Epithelial cell of prostate (primary cell): ENCODE measurements at places on chromosomes 11 and 22.
A peak's percentile ranks its signal among the peaks of the same experiment; 100 is the strongest.

DNA sequence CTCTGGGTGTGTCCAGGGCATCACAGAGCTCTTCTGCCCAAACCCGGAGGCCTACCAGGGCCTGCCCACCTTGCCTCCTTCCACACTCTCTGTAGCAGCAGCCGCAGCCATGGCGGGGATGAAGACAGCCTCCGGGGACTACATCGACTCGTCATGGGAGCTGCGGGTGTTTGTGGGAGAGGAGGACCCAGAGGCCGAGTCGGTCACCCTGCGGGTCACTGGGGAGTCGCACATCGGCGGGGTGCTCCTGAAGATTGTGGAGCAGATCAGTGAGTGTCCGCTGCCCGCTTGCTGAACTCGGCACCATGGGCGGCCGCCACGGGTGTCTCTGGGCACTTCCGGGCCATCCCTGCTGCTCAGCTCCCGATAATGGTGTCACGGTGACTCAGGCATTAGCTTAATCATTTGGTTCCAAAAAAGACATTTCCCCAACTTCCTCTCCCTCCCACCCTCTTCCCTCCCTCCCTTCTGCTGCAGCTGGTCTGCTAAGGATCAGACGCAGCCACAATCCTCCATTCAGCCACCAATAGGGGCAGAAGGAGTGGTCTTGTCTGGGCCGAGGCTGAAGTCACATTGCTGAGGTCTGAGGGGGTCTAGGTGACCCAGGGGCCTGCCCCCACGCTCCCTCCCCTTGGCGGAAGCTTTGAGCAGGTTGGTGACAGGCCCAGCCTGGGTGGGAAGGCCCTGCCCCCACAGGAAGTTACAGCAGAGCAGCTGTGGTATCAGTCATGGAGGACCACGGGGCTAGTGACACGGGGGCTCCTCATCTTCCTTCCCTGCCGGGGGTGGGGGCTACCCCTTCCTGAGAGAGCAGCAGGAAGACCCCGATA is 950 bp downstream of the FERMT3 start:
- no peak for DNase-seq

- DNase-seq: no peak
Observed at GRCh38 chr11:84524422-84525051, 1102.6 kb downstream of the DLG2 start.

GRCh38 chr11:34893416-34893815 is 22.8 kb downstream of the APIP start:
- no peak for DNase-seq

DNA sequence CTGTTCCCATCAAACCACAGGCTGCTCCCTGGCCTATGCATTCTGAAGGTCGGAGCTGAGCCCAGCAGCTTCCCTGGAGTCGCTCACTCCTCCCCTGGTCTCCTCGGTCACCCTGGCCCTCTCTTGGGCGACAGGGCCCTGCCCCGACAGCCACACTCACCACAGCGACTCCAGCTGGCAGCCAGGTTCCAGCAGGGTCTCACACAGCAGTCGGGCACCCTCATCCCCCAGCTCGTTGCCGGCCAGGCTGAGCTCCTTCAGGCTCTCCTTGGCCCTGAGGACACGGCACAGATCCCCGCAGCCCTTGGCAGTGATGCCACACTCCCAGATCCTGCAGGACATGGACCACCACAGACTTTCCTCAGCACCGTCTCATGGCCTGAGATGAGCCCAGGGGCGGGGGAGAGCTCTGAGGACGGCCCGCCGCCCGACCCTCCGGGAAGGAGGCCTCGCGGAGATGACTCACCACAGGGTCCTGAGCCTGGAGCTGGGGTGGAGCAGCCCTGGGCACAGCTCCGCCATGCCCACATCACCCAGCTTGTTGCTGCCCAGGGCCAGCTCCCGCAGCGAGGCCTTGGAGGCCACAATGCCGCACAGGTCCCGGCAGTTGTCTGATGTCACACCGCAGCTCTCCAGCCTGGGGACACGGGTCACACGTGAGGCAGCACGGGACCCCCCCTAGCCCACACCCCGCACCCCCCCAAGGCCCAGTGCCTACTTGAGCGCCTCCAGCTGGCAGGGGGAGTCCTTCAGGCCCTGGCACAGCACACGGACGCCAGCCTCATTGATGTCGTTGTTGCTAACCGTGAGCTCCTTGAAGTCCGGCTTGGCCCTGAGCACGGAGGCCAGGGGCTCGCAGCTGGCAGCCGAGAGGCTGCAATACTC is 8.5 kb downstream of the RNH1 start:
- no peak for DNase-seq

GRCh38 chr22:31329029-31329428 is 17.1 kb downstream of the PATZ1 start:
- no peak for DNase-seq

DNA sequence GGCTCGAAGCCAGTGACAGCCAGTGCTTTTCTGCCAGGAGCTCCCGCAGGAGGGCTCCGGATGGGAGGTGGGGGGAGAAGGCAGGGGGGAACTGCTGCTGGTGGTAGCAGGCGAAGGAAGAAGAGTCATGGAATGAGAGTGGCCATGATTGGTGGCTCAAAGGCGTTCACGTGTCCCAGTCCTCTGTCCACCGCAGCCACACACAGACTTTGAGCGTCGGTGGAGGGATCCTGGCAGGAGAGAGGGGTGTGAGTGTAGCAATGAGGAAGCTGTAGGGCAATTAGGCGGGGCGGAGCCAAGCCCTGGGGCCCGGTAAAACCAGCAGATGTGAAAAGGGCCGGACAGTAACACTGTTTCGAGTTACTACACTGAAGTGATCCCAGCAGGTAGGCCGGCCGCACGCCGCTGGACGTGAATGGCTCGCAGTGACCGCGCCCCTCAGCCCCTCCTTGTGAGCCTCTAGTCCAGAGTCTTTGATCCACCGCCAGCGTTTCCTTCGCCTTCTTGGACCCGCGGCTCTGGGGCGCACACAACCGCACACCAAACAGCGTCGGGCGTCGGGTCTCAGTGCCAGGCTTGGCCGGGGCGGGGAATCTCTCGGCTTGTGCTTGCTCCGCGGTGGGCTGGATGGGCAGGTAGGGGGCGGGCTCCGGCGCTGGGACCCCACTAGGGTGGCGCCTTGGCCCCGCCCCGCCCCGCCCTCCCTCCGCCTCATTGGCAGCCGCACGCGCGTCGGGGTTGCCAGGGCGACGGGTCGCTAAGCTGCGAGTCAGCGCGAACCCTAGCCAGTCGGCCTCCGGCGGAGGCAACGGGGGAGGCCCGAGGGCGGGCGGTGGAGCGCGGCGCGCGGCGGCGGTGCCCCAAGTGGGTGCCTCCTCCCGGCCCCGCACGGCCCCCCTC is at the start of gene LRRC10B:
Gene LRRC10B, plus strand, starts transcription at position 788 of the 900 bp plus-strand sequence. CDS start 250 bp downstream, outside the sequence.
- no peak for DNase-seq

DNA sequence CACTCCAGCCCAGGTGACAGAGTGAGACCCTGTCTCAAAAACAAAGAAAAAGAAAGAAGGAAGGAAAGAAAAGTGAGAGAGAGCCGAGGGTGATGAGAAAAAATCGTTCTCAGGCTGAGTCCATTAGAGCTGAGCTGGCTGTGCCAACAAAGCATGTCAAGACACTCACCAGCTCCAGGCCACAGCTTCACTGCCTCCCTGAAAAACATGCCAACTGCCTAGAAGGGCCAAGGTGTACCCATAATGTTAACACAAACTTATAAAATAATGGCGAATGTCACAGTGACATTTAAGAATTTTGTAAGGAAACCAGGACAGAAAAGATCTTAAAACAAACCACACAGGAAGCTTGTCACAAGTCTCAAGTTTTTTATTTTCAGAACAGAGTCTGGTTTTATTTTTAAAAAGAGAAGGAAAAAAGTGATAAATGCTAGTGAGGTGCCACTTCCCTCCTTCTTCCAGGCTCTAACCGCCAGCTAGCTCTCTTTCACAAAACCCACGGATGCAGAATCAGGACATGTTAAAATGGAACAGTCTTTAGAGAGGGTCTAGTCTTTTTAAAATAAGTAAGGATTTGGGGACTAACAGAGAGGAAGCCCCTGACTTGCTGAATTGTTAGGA is 5.1 kb downstream of the TMEM121B start:
- DNase-seq: no peak

GRCh38 chr11:18100926-18101656 is 4.8 kb downstream of the SAAL1 start:
- no peak for DNase-seq

GRCh38 chr11:12686246-12687060 is 12.2 kb downstream of the TEAD1 start:
- no peak for DNase-seq

DNA sequence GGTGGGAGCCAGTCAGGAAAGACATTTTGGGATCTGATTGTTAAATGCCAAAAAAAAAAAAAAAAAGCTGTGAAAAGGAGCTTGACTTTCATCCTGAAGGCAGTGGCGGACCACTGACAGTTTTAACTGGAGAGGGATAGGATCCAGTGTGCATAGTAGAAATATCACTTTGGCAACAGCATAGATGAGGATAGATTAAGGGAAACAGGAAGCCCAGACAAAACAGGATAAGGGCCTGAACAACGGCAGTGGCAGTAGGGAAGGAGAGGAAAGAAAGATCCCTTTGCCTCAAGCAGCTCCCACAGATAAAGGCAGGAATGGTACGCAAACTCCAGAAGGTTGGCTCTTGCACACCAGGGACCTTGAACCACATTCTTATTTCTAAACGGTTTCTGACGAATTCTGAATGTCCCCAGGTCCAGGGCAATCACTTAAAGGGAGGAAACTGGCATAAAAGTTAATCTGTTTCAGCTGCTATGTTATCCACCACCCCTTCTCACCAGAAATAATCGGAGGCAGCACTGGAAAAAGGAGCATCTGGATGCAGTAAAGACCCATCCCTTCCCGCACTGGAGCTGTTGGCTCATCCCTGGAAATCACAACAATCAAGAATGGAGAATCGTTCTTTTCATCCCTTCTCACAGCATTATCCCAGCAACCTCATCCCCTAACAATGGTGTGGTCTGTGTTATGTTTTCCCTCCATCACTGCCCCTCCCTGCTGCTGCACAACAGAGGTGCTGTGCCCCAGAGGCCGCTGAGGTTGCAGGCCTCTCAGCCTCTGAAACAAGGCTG is 99.1 kb downstream of the GAB2 start:
- no peak for DNase-seq

GRCh38 chr11:103877221-103877620 is 159.2 kb upstream of the DDI1 start:
- DNase-seq: no peak

DNA sequence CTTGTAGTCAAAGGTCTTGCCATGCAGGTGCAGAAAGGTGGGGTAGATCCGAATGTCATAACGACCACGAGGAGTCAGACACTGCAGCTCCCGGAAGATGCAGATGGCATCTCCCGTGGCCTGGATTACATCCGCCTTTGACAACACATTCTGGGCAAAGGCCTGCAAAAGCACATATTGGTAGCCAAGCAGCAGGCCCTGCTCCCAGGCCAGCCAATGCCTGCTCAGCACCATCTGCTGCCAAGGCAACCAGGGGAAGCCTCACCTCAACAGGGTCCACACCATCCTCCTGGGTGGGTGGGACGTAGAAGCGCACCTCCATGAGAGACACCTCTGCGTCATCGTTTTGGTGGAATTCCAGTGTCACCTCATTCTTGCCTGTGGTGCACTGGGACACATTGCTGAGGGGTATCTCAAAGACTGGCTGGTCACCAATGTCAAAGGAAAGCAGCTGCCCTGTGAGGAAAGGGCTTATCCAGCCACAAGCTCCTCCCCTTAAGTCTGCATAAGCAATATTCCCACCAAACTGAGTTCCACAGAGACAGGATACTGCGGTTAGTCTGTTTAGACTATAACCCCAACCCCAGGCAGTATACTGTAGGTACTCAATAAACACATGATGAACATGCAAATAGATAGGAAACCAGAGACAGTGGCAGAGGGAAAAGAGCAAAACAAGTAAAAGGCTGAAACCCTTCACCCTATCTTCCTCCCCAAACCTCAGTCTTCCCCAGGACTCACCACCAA is 2.8 kb downstream of the SSRP1 start:
- DNase-seq: no peak

DNA sequence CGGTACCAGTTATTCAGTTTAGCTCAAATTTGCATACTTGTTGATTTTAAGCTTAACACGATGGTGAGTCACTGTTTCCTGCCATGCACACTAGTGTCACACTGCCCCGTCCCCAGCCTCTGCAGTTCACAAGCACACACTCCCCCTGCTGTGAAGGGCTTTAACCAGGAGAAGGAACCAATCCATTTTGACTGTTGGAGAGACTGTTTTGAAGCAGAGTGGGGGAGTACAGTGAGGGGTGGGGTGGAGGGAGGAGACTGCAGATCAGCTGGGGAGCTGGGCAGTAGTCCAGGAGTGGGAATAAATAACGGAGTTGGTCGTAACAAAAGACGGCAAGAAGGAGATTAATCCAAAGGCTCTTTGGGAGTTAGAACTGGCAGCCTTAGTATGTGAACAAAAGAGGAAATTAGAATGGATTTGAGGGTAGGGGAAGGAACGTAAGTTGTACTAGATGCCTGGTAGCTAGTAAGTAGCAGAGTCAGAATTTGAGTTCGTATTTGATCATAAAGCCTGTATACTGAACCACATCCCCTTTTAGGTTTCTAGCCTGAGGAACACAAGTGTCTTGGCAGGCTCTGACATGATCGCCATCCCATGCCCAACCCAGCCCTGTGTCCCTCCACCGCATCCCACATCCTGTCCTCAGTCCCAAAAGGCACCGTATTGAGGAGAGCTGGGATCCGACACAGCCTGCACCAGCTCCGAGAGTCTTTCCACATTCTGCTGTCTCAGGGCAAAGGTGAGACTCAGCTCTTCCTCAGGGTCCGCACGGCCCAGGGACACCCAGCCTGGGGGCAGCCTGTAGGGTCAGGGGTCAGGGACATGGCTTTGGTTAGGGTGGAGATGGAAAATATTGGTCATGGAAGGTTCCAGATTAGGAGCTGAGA is 862 bp downstream of the TPP1 start:
- DNase-seq: no peak

GRCh38 chr11:18696638-18697225 is 1.8 kb upstream of the TMEM86A start:
- no peak for DNase-seq

DNA sequence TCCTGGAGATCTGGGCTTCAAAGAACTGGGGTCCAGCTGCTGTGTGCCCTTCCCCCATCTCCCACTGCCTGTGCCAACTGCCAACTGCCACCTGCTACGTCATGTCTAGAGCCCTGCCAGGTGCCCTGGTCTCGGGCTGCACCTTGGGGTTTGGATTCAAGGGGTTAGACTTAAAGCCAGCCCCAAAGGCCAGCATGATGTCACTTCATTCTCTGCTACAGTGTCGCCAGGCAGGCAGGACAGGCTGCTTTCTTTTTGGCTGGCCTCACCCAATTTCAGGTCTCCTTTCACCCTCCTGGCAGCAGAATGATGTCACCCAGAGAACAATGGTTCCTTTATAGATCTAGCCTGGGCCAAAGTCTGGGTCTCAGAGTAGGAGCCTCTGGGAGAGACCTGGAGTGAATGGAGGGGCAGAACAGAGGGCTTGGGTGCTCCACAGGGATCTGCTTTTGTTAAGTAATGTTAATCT is 79.5 kb upstream of the CRYBB3 start:
- peak; percentile 39 for DNase-seq

DNA sequence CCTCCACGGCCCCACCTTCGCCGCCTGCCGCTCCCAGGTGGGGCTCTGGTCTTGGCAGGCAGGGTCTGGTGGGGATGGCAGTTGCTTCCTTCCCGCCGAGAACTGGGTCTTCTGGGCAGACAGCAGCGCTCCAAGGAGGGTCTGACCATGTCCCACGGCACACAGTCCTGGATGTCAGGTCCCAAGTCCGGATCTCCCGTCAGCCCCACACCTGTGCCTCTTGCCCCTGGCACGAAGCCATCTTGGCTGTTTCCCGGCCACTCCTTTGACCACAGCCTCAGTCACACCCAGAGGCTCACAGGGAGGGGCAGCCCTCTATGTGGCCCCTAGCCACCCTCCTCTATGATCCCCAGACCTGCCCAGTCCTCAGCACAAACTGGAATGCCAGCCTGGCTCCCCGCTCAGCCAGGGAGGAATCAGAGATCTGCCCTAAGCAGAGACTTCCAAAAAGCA is 14.3 kb downstream of the MUC5B start:
- no peak for DNase-seq

- no peak for DNase-seq
Observed at GRCh38 chr11:126482586-126483108, 127.2 kb downstream of the ST3GAL4 start.
